Cerebellar nuclear complex (tissue), 1 donor: ENCODE measurements at places on chromosomes 6 and 20.
A peak's percentile ranks its signal among the peaks of the same experiment; 100 is the strongest.

GRCh38 chr6:32622545-32623401 lies 14.4 kb upstream of the HLA-DQA1 start:
- DNase-seq, result no peak

GRCh38 chr6:169518451-169518850 lies 183.4 kb downstream of the WDR27 start:
- DNase-seq, result no peak

DNA sequence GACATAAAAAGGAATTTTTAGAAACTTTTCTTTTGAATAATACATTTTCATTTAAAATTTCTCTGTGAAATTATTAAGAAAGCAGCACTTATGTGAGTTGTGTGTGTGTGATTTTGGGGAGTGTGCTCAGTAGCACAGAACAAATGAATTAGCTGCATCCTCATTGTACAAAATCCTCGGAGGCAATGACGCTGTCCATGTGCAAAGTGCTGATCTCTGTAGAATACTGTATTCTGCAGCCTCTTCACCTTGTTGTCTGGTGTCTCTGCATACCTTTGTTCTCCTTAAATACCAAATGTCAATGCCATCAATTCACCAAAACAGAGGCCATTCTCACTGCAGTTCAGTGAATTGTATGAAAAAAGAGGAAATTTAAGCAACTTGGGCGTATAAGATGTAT lies 838.4 kb downstream of the QKI start:
- DNase-seq, result no peak

- no peak for DNase-seq
These were observed 5.6 kb upstream of the BEND6 start for GRCh38 chr6:56949265-56949664.

DNA sequence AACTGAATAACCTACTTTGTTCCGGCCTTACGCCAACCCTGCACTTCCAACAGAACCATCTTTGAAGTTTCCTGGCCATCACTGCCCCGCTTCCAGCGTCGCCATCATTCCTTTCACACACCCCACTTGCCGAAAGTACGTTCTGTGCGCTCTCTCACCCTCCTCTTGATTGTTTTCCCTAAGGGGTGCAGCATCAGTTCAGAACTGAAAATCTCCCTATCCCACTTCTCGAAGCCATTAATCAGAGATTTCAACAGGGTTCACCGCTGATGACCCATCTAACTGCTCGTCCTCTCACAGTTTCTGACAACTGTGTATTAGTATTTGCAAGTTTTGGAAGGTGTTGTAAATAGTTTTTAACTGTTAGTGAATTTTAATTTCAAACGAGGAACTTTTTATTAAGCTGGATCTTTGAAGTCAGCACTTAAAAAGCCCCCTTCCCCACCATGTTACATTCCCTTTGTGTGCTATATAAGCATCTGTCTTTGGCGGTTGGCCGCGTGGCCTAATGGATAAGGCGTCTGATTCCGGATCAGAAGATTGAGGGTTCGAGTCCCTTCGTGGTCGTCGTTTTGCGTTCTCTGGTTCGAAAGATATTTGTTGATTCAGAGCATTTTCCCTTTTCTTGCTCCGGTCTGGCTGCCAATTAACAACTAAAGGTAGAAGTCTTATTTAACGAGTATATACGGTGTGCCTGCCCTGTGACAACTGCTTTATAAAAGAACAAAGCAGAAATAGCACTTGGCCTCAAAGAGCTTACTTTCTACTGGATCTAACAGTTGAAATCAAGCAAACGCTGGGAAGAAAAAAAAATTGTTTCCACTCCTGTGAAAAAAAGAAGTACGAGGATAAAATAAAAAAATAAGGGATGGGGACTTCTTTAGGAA lies 42.6 kb downstream of the TRIM27 start:
- DNase-seq, result no peak

DNA sequence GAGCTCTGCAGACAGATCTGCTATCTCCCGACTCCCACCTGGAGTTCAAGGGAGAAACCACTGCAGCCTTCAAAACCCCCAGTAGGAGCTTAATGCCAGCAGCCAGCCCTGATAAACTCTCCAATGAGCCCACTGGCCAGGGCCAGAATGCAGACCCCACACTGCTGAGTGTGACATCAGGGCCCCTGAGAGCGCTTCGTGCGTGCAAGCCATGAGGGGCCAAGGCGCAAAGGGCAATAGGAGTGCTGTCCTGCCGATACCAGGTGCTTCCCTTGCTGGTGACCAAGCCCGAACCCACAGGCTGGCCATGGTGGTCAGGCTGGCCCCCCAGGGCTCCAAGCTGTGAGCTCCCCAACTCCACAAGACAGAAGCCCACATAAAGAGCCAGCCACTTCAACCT lies 33.2 kb upstream of the CST7 start:
- no peak for DNase-seq

DNA sequence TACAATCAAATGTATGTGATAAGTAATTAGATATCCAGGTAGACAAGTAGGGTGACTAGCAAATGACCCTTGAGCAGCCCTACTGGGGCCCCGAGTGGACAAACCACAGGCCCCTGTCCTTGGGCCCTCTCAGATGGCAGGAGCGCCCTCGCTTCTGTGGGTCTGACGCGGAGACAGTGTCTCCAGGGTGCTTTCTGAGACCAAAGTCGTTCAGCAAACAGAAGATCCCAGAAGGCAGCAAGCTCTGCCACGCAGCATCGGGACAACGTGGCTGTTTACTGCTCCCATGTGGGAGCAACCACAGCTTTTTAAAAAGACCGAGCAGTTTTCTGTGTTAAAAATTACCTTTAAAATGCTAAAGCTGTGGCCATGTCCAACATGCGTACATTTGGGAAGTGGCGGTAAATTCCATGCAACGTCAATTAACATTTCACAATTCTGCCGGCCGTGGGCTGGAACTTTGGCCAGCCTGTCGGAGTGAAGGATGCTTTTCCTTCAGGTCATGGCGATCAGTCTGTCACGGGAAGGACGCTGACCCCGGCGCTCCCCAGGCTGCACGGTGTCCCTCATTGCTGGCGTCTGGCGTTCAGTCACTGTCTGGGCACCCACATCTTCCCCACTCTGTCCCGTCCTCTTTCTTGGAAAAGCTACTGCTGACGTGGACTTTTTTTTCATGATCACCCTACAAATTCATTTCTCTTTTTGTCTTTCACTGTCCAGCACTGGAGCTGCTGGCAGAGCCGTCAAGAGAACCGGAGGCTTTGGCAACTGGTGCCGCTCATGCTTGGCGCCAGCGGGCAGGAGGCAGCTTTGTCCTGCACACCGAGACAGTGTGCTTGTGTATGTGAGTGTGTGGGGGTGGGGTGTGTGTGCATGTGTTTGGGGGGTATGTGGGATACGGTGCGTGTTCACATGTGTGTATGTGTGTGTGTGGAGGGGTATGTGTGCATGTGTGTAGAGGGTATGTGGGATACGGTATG lies 293.1 kb downstream of the CDH4 start:
- no peak for DNase-seq

GRCh38 chr20:35776513-35777101 lies 4.8 kb downstream of the PHF20 start:
- peak; percentile 3 for DNase-seq

DNA sequence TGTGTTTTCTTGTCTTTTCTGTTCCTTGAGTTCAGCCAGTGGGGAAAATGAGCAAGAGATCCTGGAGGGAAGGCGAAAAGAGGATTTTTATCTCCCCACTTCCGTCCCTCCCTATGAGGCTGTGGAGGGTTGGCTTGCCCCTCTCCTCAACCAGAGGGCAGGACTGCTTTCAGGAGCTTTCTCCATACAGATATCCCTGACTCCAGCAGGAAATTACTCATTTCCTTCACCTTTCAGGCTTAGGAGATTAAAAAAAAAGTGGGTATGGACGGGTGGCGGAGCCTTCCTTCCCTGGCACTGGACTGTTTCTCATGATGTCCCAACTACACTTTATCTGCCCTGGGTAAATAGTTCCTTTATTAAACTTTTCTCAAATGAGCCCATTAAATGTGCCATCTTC lies 241.2 kb downstream of the FRK start:
- no peak for DNase-seq

GRCh38 chr6:163719028-163719742 lies 304.7 kb downstream of the QKI start:
- no peak for DNase-seq

DNA sequence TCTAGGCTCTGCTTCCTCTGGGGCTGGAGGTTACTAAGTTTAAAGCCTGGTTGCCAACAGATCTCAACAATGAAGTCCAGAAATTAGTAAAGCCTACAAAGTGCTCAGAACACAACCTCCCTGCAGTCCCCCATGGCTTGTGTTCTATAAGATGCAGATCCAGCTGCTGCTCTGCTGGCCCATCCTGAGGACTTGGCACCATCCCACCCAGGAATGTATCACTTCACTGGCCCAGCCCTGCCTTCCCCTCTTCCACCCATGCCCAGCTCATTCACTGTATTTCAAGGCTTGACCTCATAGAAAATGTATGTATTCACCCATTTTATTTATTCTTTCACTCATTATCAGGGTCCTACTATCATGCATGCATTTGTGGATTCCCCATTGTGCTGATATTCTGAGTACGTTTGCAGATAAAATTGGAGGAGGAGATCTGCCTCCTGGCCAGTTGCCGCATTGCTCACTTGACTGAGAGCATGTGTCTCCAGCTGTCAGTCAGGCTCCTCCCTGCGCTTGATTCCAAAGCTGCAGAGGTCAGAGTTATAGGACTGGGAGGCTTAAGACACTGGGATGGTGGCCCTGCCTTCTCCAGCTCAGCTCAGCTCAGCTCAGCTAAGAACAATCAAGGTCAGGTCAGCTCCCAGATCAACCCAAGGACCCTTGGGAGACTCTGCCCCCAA lies 104.8 kb downstream of the MAFB start:
- no peak for DNase-seq

- DNase-seq, result no peak
These were observed 24.1 kb downstream of the ATXN1 start for GRCh38 chr6:16736856-16737775.

- no peak for DNase-seq
These were observed 14.5 kb downstream of the HSPA1B start for GRCh38 chr6:31842053-31842452.

GRCh38 chr6:93373445-93373844 lies 45.9 kb downstream of the EPHA7 start:
- DNase-seq, result no peak

GRCh38 chr6:92767101-92767500 lies 652.3 kb downstream of the EPHA7 start:
- DNase-seq, result no peak

DNA sequence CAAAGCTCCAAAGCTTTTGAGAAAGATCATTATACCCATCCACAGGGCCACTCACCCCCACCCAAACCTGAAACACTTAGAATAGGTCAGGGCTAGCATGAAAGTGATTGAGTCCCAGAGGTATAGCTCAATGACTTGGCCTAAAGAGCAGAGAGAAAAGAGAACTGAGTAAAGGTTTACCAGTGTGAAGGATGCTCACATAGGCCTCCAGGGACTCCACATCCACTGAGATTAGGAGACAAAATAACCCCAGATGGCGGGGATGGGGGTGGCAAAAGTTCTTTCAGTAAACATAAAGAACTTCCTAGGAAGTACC lies 12.2 kb downstream of the SAYSD1 start:
- no peak for DNase-seq

DNA sequence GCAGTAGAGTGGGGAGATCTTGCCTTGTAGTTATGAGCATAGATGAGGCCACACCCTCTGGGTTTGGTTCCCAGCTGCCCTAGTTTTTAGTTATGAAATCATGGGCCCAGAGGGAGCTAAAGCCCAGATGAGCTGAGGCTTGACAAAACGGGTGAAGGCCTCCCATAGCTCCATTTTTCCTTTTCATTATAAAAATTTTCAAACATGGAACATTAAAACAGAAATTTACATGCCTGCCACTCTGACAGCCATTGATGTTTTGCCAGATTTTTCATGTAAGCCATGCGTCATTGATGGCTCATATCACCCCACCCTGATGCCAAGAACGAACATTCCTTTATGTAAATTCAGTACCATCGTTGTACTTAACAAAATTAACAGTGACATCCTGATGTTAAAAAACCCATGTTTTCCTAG lies 67.9 kb downstream of the IGF2R start:
- DNase-seq, result no peak

- no peak for DNase-seq
These were observed 2.6 kb downstream of the DDR1 start for GRCh38 chr6:30886897-30887255.

GRCh38 chr6:160431226-160431625 lies 83.0 kb downstream of the SLC22A3 start:
- no peak for DNase-seq

- no peak for DNase-seq
These were observed 322.1 kb downstream of the RNGTT start for GRCh38 chr6:88641178-88641903.

DNA sequence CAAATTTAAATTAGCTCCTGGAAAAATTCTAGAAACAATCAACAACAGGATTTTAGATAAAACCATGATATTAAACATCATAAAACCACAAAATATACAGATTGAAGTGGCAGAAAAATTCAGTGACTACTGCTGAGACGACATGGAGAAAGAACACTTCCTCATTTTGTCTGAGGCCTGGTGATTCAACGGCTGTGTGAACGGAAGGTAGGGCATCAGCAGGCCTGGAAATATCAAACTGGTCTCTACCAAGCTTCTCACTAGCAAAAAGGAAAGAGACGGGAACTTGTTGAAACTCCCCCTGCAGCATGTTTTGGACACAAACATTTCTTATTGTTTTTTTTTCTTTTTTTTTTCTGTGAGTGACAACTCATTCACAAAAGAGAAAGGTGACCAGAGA lies 58.0 kb upstream of the AHI1 start:
- DNase-seq, result no peak

DNA sequence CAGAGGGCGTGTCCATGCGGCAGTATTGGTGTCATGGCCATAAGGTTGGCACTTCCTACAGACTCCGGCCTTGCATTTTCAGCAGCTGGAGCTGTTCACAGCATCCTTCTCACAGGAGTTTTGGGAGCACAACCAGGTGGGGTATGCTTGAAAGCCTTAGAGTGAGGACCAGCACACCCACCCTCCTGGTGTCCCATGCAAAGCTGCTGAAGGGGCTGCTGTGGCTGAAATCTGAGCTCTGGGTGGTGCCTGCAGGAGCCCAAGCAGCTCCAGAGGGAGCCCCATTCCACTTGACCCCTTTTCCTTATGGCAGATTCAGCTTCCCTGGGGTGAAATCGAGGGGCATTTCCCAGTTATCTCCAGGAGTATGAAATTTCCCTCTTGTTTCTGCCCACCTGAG lies 74.0 kb upstream of the BHLHE23 start:
- no peak for DNase-seq

- no peak for DNase-seq
These were observed 179.1 kb downstream of the SYNE1 start for GRCh38 chr6:152457949-152458624.

DNA sequence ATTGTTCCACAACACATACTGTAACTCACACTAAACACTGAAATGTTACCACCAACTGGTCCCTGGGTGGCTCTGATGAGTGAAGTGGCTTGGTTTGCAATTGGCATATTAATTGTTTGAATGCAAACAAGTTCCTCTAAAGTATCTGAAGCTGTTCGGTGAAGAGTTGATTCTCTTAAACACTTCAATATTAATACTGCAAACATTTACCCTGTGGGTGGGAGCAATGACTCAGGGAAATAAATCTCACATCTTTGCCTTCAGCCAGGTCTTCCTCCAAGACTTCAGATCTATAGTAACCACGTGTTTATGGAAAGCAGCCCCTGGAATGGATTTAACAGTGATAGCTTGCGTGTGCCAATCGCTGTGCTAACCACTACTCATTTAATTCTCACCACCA lies 176.0 kb downstream of the MAFB start:
- no peak for DNase-seq
